T1000 (cell line): ENCODE measurements at places on chromosomes 13 and 19.
A peak's percentile ranks its signal among the peaks of the same experiment; 100 is the strongest.

DNA sequence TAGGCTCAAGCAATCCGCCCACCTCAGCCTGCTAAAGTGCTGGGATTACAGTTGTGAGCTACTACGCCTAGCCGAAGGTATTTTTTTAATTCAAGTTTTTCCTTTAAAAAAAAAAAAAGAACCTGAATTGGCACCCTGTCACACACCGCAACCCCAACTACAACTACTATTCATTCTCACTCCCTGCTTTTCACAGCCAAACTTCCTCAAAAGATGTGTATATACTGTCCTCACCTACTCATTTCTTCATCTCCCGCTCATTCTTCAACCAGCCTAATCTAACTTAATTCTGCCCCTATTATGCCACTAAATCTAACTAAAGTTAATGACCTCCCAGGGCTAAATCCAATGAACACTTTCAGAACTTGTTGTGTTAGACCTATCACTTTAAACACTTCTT, 12.7 kb upstream of the WBP4 start:
- no peak for DNase-seq

DNA sequence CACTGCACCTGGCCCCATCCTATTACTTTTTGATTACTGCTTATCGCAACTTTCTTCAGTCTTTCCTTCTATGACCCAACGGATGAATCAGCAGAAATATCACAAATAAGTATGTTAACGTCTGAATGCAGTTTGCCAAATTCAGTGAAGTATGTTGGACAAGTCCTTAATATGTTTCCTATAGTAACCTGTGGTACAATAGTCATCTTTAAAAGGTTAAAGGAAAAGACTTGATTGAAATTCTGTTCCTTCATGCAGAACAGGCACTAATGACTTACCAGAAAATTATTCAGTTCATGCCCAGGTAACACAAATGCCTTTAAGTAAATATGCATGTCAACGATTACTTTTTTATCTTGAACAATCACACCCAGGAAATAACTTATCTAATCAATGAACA, 242.6 kb downstream of the KCTD12 start:
- DNase-seq = no peak

GRCh38 chr13:94308832-94309231, 170.7 kb downstream of the DCT start:
- no peak for DNase-seq

GRCh38 chr13:110759710-110760109, 46.2 kb downstream of the ING1 start:
- peak; percentile 13 for DNase-seq

GRCh38 chr13:41216160-41216559, 21.8 kb upstream of the KBTBD7 start:
- DNase-seq = no peak

- no peak for DNase-seq
Observed at GRCh38 chr13:33525763-33526162, 240.2 kb upstream of the STARD13 start.
